ENCODE measurements at places on chromosomes 4 and X.

DNA sequence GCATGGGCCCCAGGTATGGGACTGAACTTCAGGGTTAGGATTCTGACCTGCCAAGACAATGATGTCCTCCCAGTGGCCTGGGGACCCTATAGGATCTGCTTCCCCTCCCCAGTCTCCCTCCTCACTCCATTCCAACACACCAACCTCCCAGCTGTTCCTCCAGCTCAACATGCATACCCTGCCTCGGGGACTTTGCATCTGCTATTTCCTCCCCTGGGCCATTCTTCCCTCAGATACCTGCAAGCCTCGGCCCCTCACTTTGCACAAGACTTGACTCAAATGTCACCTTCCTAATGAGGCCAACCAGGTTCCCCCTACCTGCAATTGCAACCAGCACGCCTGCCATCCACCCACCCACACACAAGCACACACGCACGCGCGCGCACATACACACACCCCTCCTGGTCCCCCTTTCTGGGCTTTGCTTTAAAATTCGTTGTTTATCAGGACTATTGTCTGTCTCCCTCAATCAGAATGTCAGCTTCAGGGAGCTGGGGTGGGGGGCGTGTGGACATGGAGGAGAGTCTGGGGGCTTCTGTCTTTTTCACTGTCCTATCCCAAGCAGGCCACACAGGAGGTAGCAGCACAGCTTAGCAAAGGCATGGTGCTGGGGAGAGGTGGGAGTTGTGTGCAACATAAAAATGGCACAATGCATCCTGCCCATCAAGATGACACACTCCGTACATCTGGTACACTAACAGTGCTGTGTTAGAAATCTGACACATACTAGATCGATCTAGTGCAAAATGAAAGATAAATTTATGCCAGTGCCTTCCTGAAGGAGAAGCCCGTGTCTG, 20.6 kb upstream of the PPP2R2C start:
- no peak for DNase-seq

DNA sequence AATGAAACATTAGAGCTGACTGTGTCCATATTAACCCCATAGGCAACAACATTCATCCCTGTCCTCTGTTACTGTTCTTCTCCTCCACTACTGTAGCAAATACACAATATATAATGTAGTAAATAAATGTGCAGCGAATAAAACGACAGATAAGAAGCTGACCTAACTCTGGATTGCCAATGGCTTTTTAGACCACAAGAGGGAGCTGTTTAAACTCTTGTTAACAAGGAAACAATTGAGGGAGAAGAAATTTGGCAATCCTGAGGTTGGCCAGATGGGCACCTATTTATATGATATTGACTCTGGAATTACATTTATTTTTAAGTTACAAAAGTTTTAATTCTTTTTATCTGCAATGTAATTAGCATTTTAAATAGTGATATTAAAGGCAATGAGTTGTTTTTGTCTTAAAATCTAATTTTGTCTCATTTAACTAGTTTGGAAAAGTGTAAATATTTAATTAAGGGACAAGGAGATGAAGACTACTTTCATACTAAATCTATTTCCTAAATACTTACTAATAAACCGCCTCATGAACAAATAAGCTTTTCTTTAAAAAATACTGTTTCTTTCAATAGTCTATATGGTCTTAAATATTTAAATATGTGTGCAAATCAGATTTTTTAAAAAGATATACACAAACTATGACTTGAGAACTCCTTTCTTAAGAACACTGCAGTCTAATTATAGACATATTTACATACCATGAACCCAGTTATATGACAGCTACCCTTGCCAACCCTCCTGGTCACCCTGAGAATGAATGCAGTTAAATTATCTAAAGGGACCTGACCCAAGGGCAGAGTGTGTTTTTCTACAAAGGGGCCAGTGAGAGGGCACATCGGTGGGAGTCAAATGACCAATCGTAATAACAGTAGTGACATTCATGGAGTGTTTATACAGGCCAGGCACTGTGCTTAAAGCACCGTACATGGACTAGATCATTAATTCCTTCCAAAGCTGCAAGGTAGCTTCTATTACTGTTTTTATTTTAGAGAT, 52.9 kb upstream of the HPF1 start:
- DNase-seq: peak; percentile 91

- no peak for DNase-seq
Measured at GRCh38 chr4:112840061-112840460, 203.1 kb downstream of the LARP7 start.

DNA sequence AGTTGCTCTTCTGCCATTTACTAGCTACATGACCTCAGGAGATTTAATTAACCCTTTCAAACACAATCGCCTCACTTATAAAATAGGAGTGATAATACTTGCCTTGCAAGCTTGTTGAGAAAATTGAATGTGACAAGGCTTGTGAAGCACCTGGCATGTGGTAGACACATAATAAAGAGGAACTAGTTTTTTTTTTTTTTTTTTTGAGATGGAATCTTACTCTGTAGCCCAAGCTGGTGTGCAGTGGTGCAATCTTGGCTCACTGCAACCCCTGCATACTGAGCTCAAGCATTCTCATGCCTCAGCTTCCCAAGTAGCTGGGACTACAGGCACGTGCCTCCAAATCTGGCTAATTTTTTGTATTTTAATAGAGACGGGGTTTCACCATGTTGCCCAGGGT, 73.7 kb upstream of the STIM2 start:
- DNase-seq: no peak
